ENCODE measurements at places on chromosomes 2 and 18.

- DNase-seq = no peak
Observed at GRCh38 chr2:55511508-55512124, 7.9 kb upstream of the CFAP36 start.

DNA sequence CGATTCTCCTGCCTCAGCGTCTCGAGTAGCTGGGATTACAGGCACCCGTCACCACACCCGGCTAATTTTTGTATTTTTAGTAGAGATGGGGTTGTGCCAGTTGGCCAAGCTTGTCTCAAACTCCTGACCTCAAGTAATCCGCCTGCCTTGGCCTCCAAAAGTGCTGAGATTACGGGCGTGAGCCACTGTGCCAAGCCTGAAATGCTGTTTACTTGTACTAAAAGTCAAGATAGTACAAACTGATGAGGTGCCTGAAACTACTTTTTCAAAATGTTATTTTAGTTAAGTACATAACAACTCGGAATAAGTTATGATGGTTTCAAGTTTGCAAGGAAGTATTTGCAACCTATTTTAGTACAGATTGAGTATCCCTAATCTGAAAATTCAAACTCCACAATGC, 85.7 kb downstream of the CEP192 start:
- DNase-seq = no peak

DNA sequence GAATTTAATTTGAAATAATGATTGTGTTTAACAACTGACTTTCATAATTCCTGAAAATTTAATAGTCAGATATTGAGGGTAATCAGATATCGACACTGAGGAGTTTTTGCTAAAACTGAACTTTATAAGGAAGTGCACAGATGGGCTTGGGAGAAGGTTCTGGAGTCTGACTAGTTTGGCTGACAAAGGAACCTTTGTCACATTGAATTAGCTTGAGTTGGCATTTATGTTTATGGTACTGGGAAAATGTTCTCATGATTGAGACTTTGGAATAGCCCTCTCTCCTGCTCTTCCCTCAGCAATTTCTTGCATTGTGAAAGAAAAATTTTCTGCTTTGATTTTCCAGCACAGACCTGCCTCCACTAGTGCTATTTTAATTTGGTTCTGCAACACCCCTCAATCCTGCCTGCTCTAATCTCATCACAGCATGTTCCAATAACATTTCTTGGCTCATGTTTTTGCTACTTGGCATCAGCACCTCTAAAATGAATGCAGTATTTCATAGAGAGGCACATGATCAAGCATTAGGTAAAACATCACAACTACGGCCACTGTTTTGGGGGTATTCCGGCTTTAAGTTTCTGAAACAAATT, 133.9 kb upstream of the FSHR start:
- no peak for DNase-seq

DNA sequence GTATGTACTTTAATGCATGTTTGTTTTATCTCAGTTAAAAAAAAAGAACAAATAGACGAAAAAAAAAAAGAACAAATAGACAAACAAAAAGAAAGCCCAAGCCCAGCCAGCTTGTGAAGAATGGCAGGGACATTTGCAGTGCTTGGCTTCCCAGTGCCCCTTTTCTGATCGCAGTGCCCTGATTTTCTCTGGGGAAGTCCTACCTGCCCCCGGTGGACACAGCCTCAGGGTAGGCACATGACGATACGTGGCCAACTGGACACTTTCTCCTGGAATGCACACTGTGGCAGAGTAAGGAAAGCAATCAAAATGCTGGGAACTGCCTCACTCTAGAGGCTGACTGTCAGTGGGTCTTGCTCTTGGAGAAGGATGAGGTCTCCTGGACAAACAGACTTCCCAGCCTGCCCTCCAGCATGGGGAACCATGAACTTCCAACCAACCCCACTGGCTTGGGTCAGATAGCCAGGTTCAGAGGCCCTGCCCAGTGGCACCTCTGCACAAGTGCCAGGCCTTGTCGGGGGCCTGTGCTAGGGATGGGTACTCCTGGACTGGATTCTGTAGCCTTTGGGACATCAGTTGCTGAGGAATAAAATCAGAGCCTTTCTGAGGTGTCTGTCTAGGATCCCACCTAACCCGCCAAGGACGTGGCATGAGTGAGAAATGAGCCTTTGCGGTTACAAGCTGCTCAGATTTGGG, 76.7 kb downstream of the INHBB start:
- DNase-seq = no peak
